ENCODE measurements at places on chromosomes 5 and 9.
A peak's percentile ranks its signal among the peaks of the same experiment; 100 is the strongest.

GRCh38 chr5:68443091-68443490 lies 227.5 kb downstream of the PIK3R1 start:
- no peak for DNase-seq

GRCh38 chr5:41835645-41836044 lies 34.6 kb downstream of the OXCT1 start:
- DNase-seq = no peak

DNA sequence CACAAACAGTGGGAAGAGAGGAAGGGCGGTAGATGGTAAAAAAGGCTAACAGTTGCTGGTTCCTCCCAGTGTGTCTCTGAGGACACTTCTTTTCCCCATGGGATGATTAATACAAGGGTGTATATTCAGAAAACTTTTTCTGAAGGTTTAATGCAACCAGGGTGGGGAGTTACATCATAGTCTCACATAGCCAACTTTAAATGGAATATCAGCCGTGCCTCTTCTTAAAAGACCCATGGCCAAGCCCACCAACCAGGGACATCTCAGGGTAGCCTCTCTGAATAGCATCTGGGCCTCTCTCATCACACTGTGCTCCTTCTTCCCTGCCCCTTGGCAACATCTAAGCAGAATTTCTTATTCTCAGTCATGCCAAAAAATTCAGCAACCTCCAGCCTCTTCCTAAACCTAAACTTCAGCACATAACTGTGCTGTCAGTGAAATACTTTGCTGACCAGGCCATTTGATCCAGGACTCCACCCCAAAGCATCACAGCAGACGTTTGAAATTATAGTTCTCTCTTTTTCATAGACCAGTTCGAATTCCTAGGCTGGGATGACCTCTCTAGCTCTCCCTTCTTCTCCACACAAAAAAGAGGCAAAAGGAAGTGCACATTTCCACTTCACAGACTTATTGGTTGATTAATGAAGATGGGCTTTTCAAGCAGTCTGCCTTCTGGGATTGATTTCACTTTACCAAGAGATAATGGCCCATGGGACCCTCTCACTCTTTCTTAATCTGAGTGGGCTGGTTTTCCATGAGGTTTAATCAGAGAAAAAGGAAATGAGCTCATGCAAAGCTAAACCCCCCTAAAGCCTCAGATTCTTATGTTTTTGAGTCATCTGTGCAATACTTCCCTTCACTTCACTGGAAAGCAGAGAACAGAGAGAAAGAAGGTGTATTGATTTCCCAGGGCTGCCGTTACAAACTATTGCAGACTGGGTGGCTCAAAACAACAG lies 85.1 kb upstream of the RAI14 start:
- no peak for DNase-seq

DNA sequence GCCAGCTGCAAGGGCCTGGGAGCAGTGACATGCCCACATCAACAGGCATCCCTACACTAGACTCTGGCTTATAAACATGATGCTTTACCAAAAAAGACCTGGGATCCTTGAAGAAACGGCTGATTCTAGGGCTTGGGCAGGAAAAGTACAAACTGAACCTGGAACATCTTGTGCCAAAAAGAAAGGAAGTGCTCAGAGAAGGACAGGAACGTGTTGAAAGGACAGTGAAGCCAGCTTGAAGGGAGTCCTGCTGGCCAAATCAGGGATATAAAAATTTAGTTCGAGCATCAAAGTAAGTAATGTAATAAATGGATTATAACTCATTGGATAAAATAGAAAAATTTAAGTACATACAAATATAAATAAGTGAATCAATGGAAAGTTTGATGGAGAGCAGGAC lies 58.1 kb downstream of the ALDH7A1 start:
- DNase-seq = no peak

DNA sequence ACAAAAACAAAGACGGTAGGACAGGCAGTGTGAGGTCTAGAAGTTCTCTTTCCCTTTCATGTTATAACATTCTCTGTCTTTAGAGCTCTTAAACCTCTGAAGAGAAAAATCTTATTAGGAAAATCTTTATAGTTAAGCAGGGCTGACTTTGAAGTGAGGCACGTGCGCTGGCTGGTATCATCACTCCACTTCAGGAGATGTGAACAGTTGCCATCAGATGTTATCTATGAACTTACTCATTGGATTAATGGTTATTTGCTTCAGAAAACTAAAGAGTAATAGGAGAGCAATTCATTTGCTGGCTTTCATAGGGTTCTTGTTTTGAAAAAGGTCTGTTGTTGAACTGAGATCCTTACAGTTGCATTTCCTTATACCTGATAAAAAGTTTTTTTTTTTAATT lies 25.7 kb downstream of the LRRTM2 start:
- DNase-seq = no peak

GRCh38 chr5:180910735-180911134 lies 11.8 kb downstream of the BTNL8 start:
- no peak for DNase-seq

DNA sequence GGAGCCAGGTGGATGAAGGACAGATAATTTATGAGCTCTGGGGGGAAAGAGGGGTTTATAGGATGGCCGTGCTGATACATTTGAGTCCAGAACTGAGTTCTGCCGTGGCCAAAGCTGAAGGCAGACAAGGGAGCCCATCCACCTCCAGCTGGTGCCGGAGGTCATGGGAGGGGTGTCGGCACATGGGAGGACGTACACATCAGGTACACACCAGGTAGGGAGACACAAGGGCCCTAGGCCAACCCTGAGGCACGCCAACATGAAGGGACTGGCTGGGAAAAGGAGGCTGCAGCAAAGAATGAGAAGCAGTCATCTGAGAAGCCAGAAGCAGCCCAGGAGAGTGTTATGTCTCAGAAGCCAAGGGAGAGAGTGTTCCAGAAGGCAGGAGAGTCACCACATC lies 2.1 kb upstream of the GPRIN1 start:
- no peak for DNase-seq

- DNase-seq = peak; percentile 30
Observed at GRCh38 chr5:134005417-134006061, 764 bp upstream of the VDAC1 start.

GRCh38 chr5:65243161-65243560 lies 238.6 kb downstream of the ADAMTS6 start:
- no peak for DNase-seq

GRCh38 chr9:133468777-133469421 lies 9.1 kb downstream of the CACFD1 start:
- DNase-seq = no peak

DNA sequence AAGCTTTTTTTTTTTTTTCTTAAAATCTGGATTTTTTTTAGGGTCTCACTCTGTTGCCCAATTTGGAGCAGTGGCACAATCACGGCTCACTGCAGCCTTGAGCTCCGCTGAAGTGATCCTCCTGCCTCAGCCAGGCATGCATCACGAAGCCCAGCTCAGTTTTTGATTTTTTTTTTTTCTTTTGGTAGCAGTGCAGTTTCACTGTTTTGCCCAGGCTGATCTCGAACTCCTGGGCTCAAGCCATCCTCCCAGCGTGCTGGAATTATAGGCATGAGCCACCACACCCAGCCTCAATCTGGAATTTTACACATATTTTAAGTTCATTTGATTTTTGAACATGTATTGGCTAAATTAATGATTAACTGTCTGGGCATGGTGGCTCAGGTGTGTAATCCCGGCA lies 36.3 kb downstream of the TRIO start:
- no peak for DNase-seq

DNA sequence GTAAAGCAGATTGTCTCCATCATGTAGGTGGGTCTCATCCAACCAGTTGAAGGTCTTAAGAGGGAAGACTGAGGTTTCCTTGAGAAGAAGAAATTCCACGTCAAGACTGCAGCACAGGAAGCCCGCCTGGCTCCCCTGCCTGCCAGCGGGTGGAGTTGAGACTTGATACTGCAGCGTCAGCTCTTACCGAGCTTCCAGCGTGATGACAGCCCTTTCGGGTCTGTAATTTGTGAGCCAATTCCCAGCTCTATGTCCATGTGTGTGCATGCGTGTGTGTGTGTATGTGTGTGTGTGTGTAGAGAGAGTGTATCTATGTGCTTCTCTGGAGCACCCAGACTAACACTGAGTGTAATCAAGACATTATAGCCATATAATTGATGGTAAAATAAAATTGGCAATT lies 379.7 kb upstream of the IRX2 start:
- DNase-seq = no peak

- DNase-seq = peak; percentile 12
Observed at GRCh38 chr5:138180183-138180782, 1.4 kb downstream of the KIF20A start.

DNA sequence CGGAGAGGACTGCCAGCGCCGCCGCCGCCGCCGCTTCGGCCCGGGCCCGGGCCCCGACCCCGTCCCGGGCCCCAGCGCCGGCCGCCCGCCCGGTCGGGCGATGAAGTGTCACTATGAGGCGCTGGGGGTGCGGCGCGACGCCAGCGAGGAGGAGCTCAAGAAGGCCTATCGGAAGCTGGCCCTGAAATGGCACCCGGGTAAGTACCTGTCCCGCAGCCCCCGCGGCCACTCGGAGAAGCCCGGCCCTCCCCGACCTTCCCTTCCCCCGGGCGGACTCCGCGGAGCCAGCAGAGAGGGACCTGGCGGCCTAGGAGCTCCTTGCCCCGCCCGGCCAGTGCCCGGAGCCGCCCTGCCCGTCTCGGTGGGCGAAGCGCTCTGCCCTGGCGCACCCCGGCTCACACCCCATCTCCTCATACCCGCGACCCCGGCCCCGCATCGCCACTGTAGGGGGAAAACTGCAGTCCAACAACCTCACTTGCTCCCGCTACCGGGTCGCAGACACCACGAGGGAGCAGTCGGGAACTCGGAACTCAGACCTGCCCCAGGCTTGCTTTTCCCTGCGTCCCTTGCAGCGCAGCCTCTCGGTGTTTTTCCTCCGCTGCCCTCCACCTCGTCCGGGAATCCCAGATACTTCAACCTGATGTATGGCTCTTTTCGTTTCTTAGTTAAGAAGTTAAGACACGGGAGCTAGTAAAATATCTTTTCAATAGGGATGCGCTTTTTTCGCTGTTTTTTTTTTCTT lies 532 bp downstream of the DNAJC21 start:
- peak; percentile 81 for DNase-seq

- DNase-seq = no peak
Observed at GRCh38 chr9:78685471-78685870, 388.5 kb downstream of the PSAT1 start.

GRCh38 chr5:168608386-168608785 lies 29.2 kb upstream of the PANK3 start:
- DNase-seq = no peak

GRCh38 chr5:119828541-119828940 lies 199.2 kb downstream of the FAM170A start:
- no peak for DNase-seq

DNA sequence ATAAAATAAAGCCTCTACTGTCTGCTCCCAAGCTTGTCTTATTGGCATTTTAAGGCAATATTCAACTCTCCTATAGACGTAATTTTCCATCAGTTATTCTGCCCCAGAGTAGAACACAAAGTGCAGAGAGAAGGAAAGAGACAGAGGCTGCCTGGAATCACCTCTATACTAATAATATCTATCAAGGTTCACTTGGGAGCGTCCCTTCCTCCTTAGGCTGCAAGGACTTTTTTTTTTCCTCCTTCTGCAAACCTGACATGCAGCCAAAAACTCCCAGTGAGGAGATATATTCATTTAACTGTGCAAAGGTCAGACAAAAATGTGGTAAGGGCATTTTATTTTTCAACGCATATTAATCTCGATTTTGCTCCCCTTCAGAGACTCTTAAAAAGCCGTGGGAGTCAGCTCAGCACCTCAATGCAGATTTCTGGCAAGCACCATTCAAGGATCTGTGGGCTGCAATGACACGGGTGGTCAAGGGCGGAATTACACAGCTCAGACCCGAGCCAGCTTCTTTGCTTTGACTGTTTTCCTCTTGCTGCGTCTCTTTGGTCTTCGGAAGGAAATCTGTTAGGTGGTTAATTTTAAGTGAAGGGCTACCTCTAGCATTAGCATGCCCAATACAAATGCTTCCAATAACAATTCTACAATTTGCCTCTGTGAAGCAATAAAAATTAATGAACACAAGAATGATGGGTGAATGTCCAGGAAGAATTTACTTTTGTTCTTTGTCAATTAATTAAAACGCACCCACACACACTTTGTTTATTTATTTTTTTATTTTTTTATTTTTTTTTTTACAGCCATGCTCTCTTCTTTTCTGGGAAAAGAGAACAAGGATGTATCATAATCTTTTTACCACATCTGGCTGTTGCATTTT lies 587.7 kb upstream of the GRAMD2B start:
- peak; percentile 1 for DNase-seq

DNA sequence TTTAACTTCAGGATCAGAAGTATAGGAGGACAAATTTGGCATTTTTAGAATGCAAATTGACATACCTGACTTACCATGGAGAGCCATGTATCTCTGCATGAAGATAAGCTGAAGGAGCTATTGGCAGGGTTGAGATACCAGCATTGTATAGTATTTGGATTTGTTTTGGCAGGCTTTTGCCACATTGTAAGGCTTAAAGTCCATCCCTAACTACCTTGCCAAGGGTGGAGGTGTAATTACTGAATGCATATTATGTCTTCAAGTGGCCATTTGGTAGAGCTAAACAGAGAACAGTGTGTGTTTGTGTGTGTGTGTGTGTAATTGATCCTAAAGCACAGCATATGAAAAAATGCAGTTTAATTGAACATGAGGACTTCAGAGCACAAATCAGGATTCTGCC lies 324.7 kb downstream of the FAM170A start:
- DNase-seq = no peak

- peak; percentile 52 for DNase-seq
Observed at GRCh38 chr9:1939926-1940368, 75.2 kb upstream of the SMARCA2 start.

DNA sequence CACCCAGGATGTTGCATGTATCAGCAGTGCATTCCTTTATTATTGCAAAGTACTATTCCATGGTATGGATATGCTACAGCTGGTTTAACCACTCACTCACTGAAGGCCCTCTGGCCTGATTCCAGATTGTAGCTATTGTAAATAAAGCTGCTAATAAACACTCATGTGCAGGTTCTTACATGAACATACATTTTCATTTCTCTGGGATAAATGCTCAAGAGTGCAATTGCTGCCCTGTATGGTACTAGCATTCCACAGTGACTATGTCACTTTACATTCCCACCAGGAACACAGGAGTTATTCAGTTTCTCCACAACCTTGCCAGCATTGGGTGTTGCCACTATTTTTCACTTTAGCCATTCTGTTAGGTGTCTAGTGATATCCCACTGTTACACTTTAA lies 267.6 kb downstream of the SPOCK1 start:
- DNase-seq = no peak

GRCh38 chr5:14706615-14707021 lies 42.1 kb downstream of the OTULIN start:
- no peak for DNase-seq

Measured in GM19239 (cell line).